ENCODE measurements at places on chromosomes 4 and X. TPM values are rescaled to one million over a fixed set of nuclear protein-coding genes. Genes with fewer than 3 reads are reported as not detected.

The HPGDS gene
- 8.6 TPM for polyA plus RNA-seq

The SLC2A9 gene
- 0.61 TPM for polyA plus RNA-seq

The PNMA3 gene
- not detected for polyA plus RNA-seq

The PSAPL1 gene
- polyA plus RNA-seq, result 0.03 TPM

The NKX6-1 gene
- polyA plus RNA-seq, result not detected

The OTC gene
- not detected for polyA plus RNA-seq

The CXorf49 gene
- 3.2 TPM for polyA plus RNA-seq

The KLHL4 gene
- 0.15 TPM for polyA plus RNA-seq

The TCEAL8 gene
- polyA plus RNA-seq, result 118 TPM

The NDP gene
- polyA plus RNA-seq, result not detected

The CLOCK gene
- 4.9 TPM for polyA plus RNA-seq

The CHRNA9 gene
- 0.31 TPM for polyA plus RNA-seq

The STK32B gene
- polyA plus RNA-seq, result 0.61 TPM

The UNC5C gene
- 0.62 TPM for polyA plus RNA-seq

The YIPF7 gene
- polyA plus RNA-seq, result not detected

The PRKG2 gene
- polyA plus RNA-seq, result 0.61 TPM

The NDUFB11 gene
- polyA plus RNA-seq, result 86.0 TPM

The GAGE12E gene
- not detected for polyA plus RNA-seq

The MND1 gene
- 3.1 TPM for polyA plus RNA-seq

The ENOX2 gene
- polyA plus RNA-seq, result 2.6 TPM

The CT47B1 gene
- not detected for polyA plus RNA-seq

The CPE gene
- 13.1 TPM for polyA plus RNA-seq

The HERC5 gene
- polyA plus RNA-seq, result 2.2 TPM

The RHOXF1 gene
- not detected for polyA plus RNA-seq

Measured in stomach (tissue), 19 donors.